GM19239 (cell line): ENCODE measurements at places on chromosomes 12 and 14.

GRCh38 chr12:132171293-132171967, 27.2 kb downstream of the NOC4L start:
- DNase-seq, result no peak

DNA sequence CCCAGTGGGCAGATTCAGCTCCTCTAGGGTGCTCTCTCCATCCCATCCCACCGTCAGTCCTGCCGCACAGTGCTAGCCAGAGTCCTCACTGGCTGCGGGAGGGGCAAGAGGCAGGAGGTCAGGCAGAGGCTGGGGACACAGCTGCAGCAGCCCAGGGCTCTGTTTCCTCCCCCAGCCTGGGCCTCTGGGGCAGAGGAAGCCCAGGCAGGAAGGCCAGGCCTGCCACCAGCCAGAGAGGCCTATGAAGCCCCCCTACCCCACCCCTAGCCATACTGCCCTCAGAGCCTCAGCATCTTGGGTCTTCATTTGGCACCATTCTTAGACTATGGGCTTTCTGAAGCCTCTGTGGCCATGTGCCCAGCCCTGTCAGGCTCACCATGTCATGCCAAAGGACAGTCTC, 3.4 kb downstream of the ACVRL1 start:
- DNase-seq, result no peak

DNA sequence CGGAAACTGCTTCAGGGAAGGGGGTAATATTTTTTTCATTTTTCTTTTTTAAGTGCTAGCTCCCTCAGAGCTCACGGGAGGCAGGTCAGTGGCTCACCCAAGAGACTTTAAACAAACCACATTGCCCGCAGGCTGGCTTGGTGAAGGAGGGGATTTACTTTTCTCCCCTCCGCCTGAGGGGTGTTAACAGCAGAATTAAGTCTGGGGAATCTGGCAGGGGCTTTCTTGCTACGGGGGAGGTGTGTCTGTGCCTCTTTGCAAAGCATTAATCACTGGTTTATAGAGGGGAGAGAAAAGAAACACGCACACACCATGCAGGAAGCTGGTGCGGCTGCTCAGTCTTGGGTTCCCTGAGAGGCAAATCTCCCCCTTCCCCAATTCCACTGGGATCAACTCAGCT, 26.2 kb upstream of the TBX3 start:
- DNase-seq, result no peak

DNA sequence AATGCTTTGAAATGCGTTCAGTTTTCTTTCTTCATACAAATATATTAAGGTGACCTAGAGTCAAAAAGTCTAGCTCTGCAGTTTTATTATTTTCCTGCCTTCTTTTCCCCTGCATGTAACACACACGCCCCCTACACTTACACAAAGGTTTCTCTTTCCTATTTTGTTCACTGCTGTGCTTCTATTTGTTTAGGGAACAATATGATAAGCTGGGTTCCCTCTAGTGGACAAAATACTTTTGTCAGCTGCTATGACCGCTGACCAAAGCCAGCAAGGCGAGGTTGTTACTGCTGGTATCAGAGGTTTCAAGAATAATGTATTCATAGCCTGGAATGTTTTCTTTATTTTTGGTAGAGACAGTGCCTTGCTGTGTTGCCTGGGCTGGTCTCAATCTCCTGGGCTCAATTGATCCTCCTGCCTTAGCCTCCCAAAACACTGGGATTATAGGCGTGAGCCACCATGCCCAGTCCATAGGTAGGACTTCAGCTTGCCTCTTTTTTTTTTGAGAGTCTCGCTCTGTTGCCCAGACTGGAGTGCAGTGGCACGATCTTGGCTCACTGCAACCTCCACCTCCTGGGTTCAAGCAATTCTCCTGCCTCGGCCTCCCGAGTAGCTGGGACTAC, 33.4 kb downstream of the FNTB start:
- DNase-seq, result no peak

- DNase-seq, result no peak
Observed at GRCh38 chr14:61486930-61487495, 165.6 kb downstream of the PRKCH start.

DNA sequence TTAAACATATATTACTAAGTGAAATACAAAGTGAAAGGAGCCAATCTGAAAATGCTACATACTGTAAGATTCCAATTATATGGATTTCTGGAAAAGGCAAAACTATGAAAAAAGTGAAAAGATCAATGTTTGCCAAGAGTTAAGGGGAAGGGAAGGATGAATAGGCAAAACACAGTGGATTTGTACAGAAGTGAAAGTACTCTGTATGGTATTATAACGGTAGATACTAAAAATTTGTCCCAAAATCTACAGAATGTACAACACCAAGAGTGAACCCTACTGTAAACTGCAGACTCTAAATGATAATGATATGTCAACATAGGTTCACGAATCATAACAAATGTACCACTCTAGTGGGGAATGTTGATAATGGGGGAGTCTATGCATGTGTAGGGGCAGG, 17.8 kb downstream of the EEA1 start:
- DNase-seq, result no peak

GRCh38 chr14:21081521-21082142, 11.5 kb downstream of the ARHGEF40 start:
- DNase-seq, result no peak

DNA sequence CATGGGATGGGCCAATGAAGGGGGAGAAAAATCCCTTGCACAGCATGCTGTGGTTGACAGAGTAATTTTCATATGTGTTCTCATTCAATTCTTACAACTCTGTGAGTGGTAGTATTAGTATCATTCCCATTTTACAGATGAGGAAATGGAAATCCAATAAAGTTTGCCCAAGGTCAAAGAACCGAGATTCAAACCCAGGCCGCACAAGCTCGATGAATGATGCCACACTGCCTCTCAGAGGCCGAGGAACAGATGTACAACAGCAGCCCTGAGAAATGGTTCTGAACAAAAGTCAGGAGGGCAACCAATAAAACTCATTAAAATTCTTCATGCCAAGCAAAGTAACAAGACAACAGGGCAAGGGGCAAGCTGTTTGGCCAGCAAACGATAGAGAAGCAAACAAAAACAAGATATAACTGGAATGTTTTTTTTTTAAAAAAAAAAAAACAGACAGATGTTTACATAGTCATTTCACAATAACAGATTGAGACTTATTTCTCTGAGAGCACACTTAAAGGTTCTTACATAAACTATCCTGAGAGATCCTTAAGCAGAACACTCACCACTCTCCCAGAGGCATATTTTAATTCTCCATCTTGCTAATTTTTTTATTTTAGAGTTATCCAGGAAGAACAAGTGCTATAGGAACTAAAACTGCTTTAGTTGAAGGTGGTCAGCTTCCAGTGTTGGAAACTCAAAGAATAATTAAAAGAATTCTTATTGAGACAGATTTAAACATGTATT, 85.8 kb downstream of the EXOC5 start:
- no peak for DNase-seq
